ENCODE measurements at places on chromosomes 1 and 21.

GRCh38 chr1:107464827-107465226 is 324.0 kb downstream of the NTNG1 start:
- DNase-seq = no peak

DNA sequence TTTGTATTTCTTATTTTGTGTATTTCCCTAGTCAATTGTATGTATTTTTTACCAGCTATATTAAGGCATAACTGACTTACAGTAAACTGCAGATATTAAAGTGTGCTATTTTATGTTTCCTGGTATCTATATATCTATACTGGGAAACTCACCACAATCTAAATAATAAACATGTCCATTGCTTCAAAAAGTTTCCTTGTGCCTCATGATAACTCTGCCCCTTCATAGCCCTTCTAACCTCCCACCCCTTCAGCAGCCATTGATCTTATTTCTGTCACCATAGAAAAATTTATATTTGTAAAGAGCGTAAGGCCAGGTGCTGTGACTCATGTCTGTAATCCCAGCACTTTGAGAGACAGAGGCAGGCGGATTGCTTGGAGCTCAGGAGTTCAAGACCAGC is 9.3 kb upstream of the RRP15 start:
- DNase-seq = no peak

- no peak for DNase-seq
These were observed 82.0 kb upstream of the MROH9 start for GRCh38 chr1:170853302-170853701.

DNA sequence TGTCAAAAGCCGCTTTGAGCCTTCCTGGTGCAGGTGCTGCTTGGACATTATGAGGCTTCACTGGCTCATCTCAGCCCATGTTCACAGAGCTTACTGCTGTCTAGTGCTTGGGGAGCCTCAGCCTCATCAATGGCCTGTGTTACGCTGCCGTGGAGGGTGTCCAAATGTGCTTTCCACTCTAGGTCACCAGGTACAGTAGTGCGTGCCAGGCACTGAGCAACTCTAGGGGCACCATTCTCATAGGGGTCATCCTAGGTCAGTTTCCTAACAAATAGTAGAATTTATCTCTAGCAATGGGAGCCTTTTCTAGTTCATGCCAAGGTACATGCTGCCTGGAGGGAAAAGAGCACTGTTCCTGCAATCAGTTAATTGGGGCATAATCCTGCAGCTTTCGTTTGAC is 193.8 kb downstream of the DYRK1A start:
- DNase-seq = no peak

DNA sequence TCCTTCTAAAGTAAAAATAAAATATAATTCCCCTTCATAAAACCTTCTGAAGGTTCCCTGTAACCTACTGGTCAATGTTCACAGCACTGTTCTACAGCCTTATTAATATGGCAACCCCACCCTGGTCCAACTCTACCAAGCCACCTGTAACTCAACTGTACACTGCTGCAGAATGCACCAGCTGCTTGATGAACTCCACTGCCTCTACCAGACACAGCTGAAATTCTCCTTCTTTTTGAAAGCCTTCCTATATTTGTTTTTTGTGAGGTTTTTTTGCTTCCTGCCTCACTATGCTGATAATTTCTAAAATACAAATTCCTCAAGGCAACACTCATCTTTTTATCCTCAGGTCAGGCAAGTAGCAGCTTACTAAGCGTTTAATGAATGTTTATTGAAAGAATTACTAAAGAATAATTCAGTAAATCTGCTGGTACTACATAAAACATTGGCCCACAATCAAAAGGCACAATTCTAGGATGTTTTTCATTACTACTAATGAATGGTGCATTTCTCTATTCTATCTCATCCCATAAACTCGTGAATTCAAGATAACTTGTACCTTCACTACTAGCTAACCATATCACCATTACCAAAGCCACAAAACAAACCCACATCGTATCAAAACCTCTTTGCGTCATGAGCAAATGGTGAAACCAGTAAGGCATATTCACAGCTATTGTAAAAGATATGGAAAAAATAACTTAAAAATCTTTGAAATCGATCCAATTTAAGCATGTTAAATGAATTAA is 2.4 kb downstream of the SSX2IP start:
- peak; percentile 73 for DNase-seq

- no peak for DNase-seq
These were observed 10.6 kb downstream of the CNR2 start for GRCh38 chr1:23902321-23903278.

DNA sequence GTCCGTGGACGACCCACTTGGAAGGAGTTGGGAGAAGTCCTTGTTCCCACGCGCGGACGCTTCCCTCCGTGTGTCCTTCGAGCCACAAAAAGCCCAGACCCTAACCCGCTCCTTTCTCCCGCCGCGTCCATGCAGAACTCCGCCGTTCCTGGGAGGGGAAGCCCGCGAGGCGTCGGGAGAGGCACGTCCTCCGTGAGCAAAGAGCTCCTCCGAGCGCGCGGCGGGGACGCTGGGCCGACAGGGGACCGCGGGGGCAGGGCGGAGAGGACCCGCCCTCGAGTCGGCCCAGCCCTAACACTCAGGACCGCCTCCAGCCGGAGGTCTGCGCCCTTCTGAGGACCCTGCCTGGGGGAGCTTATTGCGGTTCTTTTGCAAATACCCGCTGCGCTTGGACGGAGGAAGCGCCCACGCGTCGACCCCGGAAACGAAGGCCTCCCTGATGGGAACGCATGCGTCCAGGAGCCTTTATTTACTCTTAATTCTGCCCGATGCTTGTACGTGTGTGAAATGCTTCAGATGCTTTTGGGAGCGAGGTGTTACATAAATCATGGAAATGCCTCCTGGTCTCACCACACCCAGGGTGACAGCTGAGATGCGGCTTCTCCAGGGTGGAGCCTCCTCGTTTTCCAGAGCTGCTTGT is 32.4 kb downstream of the PRMT2 start:
- peak; percentile 69 for DNase-seq

GRCh38 chr1:228960705-228961104 is 225.4 kb downstream of the RHOU start:
- DNase-seq = no peak

DNA sequence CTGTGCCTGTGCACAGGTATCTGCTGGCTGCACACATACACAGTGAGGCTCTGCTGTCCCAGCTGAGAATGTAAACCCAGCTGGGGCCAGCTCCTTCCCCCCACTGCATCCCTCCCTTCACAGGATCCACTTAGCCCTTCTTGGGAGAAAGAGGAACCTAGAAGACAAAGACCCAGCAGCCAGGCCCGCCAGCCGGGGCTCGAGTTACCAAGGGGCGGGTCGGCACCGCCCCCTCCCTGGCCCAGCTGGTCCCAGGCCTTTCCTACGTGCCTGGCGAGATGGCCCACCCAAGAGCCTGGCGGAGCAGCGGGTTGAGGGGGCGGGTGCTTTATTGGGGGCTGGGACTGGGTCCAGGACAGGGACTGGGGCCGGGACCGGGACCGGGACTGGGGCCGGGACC is 2.1 kb downstream of the SH3BGRL3 start:
- DNase-seq = peak; percentile 66

All from fibroblast of lung (primary cell).